ENCODE measurements at places on chromosomes 16 and 17. TPM values are rescaled to one million over a fixed set of nuclear protein-coding genes. Genes with fewer than 3 reads are reported as not detected.

DNA sequence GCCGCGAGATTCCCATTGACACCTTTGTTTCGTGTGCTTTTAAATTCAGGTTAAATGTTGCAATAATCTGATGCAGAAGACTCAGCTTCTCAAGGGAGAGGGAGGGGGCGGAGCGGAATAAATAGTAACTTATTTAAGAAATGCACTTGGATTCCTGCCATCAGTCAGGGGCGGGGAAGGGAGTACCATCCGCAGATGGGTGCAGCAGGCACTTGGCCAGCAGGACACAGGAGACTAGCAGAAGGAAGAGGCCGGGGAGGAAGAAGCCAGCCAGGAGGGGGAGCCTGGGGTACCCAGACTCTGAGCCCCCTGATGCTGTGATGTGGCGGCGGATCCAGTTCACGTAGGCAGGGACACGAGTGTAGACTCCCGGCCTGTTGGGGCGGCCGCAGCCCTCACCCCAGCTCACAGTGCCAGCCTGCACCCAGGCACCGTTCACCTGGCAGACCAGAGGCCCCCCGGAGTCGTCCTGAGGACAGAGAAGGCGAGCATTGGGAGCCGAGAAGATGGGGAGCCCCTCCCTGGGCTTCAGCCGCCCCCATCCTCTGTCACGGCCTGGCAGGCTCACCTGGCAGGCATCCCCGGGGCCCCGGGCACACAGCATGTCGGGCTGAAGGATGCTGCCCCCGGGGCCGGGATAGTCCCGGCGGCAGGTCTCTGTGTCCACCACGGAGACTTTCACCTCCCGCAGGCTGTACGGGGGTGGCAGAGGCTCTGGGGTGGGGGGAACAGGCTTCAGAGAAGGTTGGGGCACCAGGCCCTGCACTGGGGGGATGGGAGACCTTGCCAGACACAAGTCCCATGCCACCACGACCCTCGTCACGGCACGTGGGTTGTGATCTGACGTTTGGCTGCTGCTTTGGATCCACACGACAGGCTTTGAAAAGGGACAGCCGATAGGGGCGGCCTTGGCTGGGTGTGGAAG, 3.2 kb downstream of the TPSG1 start:
- H3K27me3 ChIP-seq = no peaks in the 10 kb centered on the region
- no peak for DNase-seq
- no peak overlapping the region for H3K27ac ChIP-seq
- H3K4me1 ChIP-seq = no peaks in the 10 kb centered on the region
- H3K36me3 ChIP-seq = no peaks in the 10 kb centered on the region

GRCh38 chr16:63363738-63364137, 1327.5 kb upstream of the CDH8 start:
- no peaks in the 10 kb centered on the region for H3K27me3 ChIP-seq
- H3K4me1 ChIP-seq = no peaks in the 10 kb centered on the region
- no peak overlapping the region for H3K27ac ChIP-seq
- DNase-seq = no peak
- H3K4me3 ChIP-seq = no peak overlapping the region

- no peaks in the 10 kb centered on the region for H3K36me3 ChIP-seq
- no peak overlapping the region for H3K4me3 ChIP-seq
- DNase-seq = no peak
Observed at GRCh38 chr17:31533546-31534155, 142.2 kb downstream of the RAB11FIP4 start.

TAC4 gene
- total RNA-seq = not detected
